ENCODE measurements at places on chromosomes 13 and 19. TPM values are rescaled to one million over a fixed set of nuclear protein-coding genes. Genes with fewer than 3 reads are reported as not detected.

The ATP8A2 gene
- 0.42 TPM for total RNA-seq

The FSD1 gene
- 0.95 TPM for total RNA-seq

The KBTBD6 gene
- total RNA-seq: 3.7 TPM

The TUBA3C gene
- total RNA-seq: not detected

The ATP4A gene
- total RNA-seq: not detected

The TNFRSF19 gene
- 1.1 TPM for total RNA-seq

The ILF3 gene
- 181 TPM for total RNA-seq

The HS6ST3 gene
- total RNA-seq: not detected

The ZNF433 gene
- total RNA-seq: 2.3 TPM

The SLITRK6 gene
- 3.3 TPM for total RNA-seq

The SHISA7 gene
- total RNA-seq: not detected

The PNMA8C gene
- total RNA-seq: 0.06 TPM

The C3 gene
- 162 TPM for total RNA-seq

The TINCR gene
- total RNA-seq: 7.2 TPM

The NTN5 gene
- 0.53 TPM for total RNA-seq

The GPR12 gene
- 0.08 TPM for total RNA-seq

All from left colon (tissue), 2 donors.